NCI-H2081 treated with DMSO at 0.1 percent for 48 hours (cell line): ENCODE measurements at places on chromosomes 12 and 14.

DNA sequence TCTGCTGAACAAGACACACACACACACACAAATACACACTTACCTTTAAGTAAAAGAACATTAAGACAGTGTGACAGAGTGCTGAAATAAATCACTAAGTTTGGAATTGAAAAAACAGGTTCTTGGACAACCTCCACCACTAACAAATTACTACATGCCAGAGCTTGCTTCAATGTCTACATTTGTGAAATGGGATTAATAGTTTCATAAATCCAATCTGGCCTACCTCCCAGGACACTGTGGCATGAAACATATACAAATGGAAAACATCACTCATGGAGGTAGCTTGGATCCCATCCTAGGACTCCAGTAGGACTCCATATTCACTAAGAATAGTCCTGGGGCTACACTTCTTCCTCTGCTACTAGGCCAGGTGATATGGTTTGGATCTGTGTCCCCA lies 8.2 kb upstream of the CCDC60 start:
- no peak for DNase-seq

GRCh38 chr12:2751686-2752085 lies 43.1 kb upstream of the FKBP4 start:
- DNase-seq: no peak

- peak; percentile 31 for DNase-seq
Observed at GRCh38 chr14:70029296-70030132, 150.3 kb downstream of the SMOC1 start.

- DNase-seq: no peak
Observed at GRCh38 chr12:10155966-10156365, 16.0 kb downstream of the OLR1 start.

GRCh38 chr14:96156804-96157760 lies 47.6 kb upstream of the BDKRB2 start:
- no peak for DNase-seq

- no peak for DNase-seq
Observed at GRCh38 chr12:119829439-119829838, 47.7 kb downstream of the CIT start.

DNA sequence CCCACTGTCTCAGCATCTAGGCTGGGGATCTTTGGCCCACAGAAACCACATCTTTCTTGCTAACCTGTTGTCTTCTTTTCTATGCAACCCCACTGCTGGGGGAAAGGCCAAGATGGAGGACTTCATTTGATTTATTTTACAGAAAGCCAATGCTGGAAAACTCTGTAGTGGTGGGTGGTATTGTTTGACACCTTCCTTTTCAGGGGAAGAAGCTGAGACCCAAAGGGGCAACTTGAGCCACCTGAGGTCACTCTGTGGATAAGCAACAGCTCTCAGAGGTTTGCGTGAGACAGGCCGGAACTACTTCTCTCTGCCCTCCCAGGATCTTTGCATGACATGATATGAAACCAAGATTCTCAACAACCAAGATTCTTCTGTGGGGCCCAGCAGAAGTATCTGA lies 645.2 kb downstream of the VRK1 start:
- DNase-seq: no peak

GRCh38 chr12:131000000-131000486 lies 46.3 kb downstream of the ADGRD1 start:
- no peak for DNase-seq

- no peak for DNase-seq
Observed at GRCh38 chr12:111766608-111767361, at the start of gene ALDH2. ALDH2 (plus strand) TSS chr12:111766933; CDS start chr12:111766983, 50 bp downstream.

DNA sequence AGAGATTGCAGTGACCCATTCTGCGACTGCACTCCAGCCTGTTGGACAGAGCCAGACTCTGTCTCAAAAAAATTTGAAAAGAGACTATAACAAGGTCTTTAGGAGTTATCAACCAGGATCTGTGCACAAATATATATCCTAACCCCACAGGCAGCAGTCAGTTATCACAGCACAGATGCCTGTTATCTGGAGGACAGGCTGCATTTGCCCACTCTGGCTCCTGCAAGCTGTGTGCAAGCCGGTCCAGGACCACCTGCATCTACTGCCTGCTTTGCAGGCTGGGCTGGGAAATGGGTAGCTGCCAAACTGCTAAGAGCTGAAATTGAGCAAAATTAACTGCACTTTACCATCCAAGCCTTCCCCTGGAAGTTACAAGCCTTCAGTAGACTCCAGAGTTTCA lies 21.4 kb upstream of the RCOR1 start:
- no peak for DNase-seq

DNA sequence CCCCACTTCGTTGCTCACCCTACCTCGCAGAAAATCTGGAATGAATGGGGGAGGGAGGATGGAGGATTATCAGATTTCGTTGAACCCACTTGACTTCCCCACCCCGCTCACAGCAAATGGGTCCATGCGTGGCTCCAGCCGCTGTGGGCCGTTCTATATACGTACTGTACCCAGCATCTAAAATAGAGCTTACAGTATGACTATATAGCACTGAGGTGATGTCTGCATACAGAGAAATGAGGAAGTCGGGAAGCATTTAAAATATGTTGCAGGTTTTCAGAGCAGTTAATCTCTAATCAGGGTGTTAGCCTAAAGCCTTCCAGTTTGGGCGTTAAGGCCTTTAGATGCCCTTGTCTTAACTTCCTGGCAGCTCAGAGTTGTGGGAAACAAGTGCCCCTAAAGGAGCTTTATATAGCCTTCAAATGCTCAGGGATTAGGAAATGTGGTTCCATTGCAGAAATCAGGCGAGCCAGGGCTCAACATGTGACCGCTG lies 1.4 kb downstream of the BICDL1 start:
- DNase-seq: no peak

DNA sequence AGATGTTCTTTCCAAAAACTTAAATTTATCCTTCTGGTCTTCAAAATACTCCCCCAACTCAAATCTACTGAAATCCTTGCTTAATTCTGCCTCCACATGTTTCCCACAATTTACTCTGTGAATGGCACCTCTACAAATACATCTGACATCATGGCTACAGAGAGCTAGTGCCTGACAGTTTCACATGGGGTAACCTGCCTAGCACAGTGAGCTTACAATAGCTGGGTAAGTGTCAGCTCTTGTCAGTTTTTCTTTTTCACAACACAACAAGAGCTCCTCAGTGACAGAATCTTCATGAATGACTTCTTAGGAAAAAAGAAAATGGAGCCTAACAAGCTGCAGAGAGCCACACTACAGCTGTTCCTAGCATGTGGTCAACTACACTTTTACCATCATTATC lies 54.4 kb downstream of the NIN start:
- DNase-seq: no peak

DNA sequence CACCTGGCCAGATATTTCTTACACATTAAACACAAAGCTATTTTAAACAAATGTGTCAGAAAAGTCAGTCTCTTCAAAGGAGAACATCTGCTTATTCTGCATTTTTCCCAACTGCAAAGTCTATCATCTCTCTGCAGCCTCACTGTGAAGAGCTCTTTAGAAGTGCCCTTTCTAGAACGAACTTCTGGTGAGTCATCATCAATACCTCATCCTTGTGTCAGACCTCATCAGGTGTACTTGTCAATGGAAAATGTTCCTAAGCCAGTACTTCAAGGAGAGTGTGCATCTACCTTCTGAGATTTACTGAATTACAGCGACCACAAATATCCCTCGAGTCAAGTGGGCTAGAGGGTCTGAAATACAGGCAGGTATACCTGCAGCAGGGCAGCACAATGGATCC lies 457.3 kb downstream of the LRIG3 start:
- no peak for DNase-seq

GRCh38 chr12:63419154-63419553 lies 249.1 kb downstream of the DPY19L2 start:
- no peak for DNase-seq

DNA sequence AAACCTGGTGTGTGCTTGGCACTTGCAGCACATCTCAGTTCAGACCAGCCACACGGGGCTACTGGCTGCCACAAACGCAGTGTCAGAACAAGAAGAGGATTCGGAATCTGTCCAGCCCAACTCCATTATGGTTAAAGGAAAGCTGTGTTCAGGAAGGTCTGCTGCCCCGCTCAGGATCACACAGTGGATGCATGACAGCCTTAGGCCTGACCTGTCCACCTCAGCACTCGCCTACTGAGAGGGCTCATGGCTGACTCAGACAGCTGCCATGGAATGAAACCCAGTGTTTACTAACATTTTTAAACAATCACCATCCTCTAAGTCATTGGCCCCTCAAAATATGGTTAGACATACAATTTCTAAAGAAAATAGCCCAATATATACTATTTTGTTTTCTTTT lies 5.6 kb upstream of the NIN start:
- DNase-seq: no peak

GRCh38 chr12:45130881-45131281 lies 80.0 kb upstream of the DBX2 start:
- DNase-seq: peak; percentile 18

DNA sequence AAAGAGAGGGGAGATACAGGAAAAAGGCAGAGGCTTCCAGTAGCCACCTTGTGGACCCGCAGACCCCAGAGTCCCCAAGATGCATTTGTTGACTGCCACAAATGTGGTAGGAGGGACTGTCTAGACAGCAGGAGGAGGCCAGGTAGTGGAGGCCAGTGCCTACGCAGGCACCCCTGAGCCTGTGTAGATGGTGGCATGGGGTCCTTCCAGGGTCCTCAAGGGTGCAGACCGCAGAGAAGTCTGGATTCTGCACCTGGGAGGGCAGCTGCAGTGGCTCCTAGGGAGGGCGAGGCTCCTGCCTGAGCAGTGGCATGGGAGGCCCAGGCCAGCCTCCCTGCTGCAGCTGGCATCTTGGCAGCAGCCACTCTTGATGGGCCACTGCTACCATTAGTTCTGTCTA lies 119.7 kb downstream of the NTS start:
- DNase-seq: no peak

GRCh38 chr14:36900846-36901245 lies 239.2 kb downstream of the PAX9 start:
- no peak for DNase-seq

- DNase-seq: no peak
Observed at GRCh38 chr12:88940854-88941253, 360.6 kb upstream of the KITLG start.

GRCh38 chr14:39276005-39276404 lies 42.3 kb downstream of the MIA2 start:
- DNase-seq: no peak

GRCh38 chr12:122889761-122890520 lies 6.0 kb downstream of the VPS37B start:
- no peak for DNase-seq

GRCh38 chr14:86935241-86935885 lies 1057.6 kb downstream of the GALC start:
- DNase-seq: no peak
